ENCODE measurements at places on chromosomes 11 and 22.

GRCh38 chr22:17943533-17944249 lies 80.7 kb downstream of the MICAL3 start:
- DNase-seq, result no peak

GRCh38 chr11:131894615-131895544 lies 524.5 kb downstream of the NTM start:
- no peak for DNase-seq

DNA sequence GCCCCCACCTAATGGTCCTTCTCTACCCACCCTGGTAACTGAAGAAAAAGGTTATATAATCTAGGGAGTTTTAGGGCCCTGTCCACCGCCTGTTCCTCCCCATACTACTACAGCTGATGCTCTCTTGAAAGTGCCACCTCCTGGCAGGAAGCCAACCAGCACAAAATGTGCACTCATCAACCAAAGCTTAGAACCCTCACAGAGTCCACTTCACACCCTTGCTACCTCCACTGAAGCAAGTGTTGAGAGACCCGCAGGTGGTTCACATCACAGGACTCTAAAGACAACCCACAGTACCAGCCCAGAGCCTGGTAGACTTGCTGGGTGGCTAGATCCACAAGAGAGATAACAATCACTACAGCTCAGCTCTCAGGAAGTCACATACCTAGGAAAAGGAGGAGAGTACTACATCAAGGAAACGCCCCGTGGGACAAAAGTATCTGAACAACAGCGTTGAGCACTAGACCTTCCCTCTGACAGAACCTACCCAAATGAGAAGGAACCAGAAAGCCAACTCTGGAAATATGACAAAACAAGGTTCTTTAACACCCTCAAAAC lies 17.5 kb upstream of the OR10W1 start:
- no peak for DNase-seq

DNA sequence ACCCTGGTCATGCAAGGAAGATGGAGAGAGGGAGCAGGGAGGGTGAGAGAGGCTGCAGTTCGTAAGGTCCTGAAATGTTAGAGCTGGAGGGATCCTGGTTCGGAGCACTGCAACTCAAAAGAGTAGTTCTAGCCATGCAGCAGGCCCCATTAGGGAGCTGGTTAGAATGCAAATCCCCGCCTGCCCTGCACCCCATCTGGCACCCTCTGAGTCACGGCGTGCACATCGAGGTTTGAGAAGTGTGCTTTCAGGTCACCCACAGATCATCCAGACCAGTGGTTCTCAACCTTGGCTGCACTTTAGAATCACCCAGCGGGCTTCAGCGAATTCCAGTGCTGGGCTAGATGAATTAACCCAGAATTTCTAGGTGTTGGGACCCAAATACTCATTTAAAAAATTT lies 48.2 kb downstream of the ST3GAL4 start:
- DNase-seq, result peak; percentile 32

GRCh38 chr22:19086896-19087295 lies 35.3 kb downstream of the DGCR2 start:
- peak; percentile 65 for DNase-seq

- DNase-seq, result no peak
Measured at GRCh38 chr11:92964471-92964870, 5.0 kb upstream of the MTNR1B start.

DNA sequence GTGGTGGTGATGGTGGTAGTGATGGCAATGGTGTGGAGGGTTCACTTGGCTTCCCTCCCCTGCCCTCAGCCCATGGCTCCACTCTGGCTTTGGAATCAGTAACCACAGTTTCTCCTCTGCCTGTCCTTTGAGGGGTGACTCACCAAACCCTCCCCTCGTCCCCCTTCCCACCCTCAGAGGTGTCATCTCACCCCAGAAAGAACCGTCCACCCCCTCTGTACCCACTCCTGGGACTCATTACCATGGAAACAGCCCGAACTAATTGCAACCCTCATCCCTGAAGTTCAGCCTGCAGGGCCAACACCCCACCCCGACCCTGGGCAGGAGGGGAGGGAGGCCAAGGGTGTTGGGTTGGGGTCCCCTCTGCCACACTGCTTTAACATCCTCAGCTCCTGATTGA lies 26.6 kb downstream of the PHLDB1 start:
- no peak for DNase-seq

DNA sequence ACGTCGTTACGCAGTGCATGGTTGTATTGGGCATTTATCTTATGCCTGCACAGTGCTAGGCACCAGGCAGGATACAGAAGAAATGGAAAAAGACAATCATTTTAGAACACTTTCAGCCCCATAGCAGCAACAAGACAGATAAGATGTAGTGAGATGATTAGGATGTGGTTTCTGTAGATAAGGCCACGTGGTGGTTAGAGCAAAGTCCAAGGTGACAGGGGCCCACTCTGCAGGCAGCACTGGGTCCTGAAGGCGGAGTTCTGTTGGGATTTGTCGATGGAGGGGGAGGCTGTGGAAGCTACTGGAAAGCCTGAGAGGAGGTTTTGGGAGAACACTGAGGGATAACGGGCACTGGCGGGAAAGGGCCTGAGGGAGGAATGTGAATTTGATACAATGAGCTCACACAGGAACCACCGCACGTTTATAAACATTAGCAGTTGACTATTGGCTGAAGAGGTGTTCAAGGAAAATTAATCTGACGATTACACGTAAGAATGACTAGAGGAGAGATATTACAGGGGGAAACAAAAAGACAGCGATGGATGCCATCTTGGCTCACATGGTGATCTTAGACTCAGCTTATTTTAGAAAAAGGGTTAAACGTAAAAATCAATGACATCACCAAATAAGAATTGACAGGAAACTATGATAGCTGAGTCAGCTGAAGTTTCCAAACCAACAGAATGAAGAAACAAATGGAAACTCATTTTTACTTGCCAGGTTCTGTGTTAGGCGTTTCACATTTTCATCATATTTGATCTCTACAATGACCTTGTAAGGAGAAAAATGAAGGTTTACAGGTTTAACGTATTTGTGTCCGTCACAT lies 551.0 kb downstream of the OPCML start:
- no peak for DNase-seq

DNA sequence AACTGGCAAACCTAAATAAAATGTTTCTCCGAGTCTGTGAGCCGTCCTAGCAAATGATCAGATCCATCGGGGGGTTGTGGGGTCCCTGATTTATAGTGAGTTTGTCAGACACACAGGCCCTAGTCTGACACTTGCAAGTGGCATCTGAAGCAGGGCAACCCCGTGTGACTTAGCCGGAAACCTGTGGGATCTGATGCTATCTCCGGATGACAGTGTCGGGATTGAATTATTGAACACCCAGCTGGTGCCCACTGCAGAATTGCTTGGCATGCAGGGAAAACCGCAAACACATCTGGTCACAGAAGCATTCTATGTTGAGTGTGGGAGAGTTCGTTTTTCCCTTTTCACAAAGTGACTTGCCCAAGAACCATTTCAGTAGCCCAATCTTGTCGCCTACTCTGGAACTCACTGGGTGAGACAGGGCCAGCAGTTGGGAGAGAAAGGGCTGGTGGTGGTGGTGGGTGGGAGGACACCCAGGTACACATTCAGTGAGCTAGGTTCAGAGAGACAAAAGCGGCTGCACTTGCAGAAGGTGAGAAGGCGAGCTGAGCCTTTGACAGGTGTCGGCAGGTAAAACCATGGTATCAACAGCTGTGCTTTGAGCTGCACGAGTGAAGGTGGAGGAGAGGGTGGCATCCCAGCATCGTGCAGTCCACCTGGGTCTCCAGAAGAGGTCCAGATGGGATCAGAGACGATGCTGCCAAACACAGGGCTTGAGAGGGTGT lies 33.7 kb upstream of the B3GAT1 start:
- no peak for DNase-seq

- no peak for DNase-seq
Measured at GRCh38 chr11:486189-486588, 20.9 kb downstream of the RNH1 start.

DNA sequence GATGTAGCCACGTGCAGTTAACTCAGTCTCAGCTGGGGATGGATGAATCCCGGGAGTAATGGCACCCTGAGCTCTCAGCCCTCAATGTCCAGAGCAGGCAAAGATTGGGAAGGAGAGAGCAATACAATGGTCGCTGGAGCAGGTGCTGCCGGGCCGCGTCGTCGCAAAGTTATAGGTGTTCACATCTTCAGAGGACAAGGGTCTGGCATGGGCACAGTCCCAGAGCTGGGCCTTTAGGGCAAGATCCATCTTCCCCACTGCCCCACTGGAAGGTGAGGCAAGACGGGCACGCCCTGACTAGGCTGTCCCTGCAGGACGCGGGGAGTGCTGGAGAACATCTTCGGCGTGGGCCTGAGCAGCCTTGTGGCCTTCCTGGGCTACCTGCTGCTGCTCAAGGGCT lies 7.6 kb downstream of the PCNX3 start:
- no peak for DNase-seq

All from ELR (cell line).